ENCODE measurements at places on chromosomes 13 and 19.

GRCh38 chr19:887072-887471 is 5.9 kb downstream of the MED16 start:
- no peak for DNase-seq

GRCh38 chr13:81597101-81597500 is 1256.2 kb upstream of the SPRY2 start:
- no peak for DNase-seq

DNA sequence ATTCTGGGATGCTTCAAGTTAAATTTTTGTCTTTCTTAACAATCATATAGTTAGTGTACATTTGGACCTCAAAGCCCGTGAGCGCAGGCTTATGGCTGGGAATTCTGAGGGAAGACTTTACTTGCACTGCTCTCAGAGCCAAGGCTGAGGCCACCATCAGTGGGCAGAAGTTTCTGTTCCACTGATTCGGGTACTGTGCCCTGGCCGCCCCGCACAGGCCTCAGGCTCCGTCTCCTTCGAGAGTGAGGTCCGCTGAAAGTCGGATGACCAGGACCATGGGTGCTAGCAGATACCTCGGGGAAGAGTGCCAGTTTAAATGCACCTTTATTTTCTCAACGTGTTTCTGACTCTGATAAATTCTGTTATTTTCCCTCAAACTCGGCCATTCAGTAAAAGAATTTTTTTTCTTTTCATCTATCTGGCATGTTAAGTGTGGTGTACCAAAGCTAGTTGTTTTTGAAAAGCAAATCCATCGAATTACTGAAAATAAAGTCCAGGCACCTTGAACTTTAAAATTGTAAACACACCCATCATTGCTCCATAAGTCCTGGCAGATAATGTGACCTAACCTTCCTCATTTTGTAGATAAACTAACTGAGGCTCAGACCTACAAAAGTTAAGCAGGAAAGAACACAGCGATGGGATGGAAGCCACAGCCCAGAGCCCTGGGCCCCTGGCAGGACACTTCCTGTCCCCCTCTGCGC is 126.7 kb downstream of the SOX1 start:
- DNase-seq = no peak

DNA sequence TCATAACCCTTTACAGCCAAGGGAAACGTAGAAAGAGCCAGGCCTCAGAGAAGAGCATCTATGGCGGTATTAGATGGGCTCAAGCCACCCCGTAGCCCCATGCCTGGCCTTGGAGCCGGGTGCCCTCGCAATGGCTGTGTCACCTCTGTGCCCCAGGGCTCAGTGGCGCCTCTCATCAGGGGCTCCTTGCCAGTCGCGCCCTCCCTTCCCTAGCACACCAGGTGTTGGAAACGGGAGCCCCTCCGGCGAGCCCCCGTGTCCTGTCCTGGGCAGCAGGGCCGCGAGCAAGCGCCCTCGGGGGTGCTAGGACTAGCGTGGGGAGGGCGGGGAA is 453 bp downstream of the ZNF256 start:
- no peak for DNase-seq

GRCh38 chr13:43749503-43749902 is 37.3 kb downstream of the ENOX1 start:
- no peak for DNase-seq
